ENCODE measurements at places on chromosomes 7 and 10.

DNA sequence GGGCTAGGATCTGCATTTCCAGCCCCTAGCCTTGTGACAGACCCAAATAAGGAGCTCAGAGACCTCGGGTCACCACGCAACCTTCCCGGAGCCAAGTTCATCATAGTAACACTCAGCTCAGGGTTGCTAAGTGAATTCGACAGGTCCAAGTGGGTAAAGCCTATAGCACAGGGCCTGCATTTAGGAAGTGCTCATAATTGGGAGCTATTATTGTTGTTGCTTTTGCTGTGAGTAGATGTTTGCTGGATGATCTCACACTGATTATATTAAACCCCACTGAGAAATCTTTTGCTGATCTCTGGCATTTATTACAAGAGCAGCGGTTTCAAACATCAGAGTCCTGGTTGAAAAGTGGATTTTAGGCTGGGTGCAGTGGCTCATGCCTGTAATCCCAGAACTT, 20.3 kb upstream of the SAR1A start:
- DNase-seq, result no peak

GRCh38 chr10:51367127-51367526, 292.8 kb downstream of the PRKG1 start:
- no peak for DNase-seq

- no peak for DNase-seq
These were observed 194.8 kb downstream of the FANK1 start for GRCh38 chr10:126090911-126091728.

DNA sequence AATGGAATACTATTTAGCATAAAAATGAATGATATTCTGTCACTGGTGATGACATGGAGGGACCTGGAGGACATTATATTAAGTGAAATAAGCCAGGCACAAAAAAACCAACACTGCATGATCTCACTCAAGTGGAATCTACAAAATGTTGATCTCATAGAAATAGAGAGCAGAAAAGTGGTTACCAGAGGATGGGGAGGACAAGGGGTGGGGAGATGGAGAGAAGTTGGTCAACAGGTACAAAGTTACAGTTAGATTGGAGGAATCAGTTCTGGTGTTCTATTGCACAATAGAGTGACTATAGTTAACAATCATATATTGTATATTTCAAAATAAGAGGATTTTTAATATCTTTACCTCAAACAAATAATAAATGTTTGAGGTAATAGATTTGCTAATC, 24.7 kb upstream of the SLC18A3 start:
- no peak for DNase-seq

GRCh38 chr7:131688738-131689661, 132.6 kb upstream of the PODXL start:
- peak; percentile 37 for DNase-seq

DNA sequence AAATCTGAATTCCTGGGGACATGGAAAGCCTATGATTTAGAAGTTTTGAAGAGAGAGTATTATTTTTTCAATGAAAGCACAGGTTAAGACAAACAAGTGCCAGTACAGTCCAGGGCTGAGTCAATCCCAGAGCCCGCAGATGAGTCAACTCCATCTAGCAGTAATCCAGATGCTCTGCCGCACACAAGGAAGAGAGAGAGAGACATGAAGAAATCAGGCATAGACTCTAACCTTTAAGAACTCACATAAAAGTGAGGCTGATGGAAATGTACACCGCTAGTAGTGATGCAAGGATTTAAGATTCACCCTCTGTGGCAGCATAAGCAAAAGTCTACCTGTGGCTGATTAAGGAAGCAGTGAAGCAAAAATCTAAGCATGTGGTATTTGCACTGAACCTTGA, 651.5 kb downstream of the TNS3 start:
- DNase-seq, result no peak

DNA sequence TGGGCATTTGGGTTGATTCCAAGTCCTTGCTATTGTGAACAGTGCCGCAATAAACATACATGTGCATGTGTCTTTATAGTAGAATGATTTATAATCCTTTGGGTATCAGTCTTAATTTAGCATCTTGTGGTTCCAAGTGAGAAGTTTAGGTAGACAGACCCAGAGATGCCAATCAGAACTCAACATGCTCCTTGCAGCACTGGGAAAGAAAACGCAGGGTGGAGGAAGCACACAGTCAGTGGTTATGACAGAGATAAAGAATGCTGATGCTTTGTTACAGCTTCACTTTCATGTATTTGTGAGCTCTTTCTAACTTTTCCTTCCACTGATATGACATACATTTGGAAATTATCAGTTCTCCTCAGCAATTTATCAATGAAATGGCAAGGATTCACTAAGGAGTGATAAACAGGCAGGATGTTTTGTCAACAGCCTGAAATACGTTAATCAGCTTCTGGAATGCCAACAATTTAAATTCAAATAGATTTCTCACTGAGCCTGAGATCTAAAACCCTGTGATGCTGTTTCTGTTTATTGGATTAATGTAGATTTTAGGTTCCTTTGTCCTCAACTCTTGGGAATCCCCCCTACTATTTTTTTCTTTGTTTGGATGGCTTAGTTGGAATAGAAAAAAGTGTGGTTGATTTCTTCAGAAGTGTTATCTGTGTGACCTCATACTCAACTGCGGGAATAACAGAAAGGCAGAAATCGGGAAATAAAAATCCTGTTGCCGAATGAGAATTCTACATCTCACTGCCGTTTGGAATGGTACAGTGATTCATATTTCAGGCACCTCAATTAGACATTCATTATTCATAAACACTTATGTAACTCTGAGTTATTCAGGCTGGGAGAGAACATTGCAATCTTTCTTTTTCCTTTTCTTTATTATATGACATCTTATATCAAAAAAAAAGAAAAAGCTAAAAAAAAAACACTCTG, 675.0 kb downstream of the CNTNAP2 start:
- no peak for DNase-seq

GRCh38 chr10:132700156-132701098, 85.5 kb downstream of the NKX6-2 start:
- no peak for DNase-seq

DNA sequence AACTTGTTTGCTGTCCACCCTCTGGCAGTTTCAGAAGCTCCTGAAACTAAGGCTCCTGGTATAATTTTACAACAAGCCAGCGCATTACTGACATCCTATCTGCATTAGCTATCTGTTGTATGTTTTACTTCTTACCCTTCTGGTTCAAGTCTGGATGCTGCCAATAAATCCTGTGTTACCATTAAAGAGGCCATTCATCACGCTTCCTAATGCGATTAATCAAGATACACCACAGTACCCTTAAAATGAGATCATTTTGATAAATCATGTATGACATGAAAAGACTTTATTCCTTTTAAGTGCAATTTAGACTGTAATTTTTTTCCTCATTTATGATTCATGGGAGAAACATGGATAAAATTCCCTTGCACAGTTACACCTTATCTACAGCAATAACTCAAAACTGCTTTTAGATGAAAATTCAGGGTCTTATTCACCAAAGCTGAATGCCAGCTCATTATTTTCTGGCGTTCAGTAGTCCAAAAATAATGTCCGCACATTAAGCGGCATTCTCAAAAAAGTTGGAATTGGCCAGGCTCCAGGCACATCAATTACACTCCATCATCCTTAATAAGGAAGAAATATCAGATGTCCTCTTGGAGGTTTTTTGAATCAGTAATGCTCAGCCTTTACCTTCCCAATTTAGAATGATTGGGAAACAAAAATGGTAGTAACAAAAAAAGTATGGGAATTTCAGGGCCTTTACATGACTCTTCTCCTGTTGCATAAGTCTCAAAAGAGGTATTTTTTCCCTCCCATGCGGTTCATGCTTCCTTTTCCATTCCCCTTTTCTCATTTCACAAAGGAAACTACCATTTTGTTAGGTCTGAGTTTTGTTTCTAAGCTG, 878.5 kb downstream of the LRMDA start:
- DNase-seq, result no peak

DNA sequence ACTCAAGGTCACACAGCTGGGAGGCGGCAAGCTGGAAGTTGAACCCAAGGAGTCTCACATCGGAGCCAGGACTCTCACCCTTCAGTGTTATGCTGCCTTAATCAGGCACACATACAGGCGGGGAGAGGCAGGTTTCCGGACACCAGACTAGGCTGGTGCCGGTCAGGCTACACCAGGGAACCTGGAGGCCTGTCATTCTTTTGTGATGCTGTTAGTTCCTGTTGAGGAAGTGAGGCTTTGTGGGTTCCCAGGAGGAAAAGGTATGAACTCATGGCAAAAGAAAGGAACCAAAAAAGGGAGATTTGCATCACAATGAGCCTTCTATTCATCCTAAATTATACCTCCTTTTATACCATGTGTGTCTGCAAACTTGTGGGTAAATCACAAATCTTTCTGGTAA, 103.8 kb downstream of the TCF7L2 start:
- no peak for DNase-seq

DNA sequence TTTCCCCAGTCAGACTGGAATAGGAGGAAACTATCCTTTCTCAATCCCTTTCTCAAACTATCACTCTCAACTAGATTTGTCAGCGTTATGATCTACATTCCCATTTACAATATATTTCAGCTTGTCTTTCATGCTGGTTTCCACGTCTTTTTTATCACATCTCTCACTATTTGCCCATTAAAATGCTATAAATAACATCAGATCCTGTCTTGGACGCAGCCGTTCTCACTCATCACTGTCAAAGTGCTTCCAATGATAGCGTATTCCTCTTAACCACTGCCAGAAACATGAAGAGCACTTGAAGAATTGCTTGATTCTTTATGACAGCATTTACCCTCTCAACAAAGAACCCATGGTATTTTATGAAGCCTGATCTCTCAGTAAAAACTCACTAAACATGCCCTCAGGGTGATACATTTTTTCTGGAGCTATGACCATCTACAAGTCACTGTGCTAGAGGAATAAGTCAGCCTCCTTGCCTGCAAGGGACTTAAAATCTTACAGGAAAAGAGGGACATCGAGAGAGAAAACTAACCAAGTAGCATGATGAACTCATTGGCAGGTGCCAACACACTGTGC, 205.6 kb upstream of the PFKP start:
- DNase-seq, result no peak

- no peak for DNase-seq
These were observed 594.2 kb downstream of the KCNMA1 start for GRCh38 chr10:77043420-77043763.

DNA sequence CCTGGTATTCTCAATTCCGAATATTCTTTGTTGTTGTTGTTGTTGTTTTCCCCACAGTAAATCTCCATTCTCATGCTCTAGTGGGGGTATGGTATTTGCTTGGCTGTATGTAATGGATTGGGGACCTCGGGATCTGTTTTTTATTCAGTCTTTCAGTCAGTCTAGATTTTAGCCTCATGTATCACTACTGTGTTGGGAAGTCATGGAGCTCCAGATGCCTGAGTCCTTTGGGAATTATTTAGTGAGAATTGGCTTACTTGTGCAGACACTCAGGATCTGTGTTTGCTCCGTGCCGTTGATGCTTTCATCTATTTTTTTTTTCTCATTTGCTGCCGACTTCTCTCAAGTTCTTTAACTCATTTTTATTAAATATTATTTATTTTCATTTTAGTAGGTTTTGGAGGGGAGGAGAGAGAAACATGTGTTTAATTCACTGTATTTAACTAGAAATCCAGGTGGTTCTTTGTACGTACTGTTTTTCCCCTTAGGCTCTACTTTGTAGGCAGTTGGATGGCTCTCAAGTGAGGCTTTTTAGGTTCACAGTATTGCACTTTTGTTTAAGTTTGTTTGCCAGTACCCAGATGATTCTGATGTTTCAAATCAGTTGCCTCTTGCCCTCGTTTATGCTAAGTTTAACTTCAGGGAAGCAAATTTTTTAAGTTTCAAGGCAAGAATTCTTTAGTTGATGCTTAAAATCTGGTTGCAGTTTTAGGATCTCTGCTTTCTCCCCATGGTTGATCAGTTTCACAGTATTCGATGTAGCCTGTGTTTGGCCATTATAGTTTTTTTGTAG, 36.9 kb downstream of the ZNRF2 start:
- DNase-seq, result no peak

DNA sequence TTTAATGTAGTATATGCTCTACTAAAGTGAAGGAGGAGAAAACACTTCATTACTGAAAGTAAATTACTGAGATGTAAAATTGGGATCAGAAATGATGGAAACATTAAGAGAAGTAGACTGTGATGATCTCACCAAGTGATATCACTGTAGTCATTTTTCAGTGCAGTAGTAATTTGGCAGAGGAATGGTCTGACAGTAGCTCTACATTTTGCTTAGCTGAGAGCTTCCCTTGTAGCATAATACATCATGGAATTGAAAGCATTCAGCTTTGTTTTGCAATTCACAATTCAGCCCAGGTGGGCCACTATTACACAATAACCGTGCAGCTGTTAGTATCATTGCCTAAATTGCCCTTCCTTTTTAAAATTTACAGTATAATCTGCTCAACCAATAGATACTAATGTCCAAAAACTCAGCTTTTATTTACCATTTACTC, 19.4 kb upstream of the CABCOCO1 start:
- no peak for DNase-seq

GRCh38 chr7:17651863-17652385, 288.4 kb downstream of the SNX13 start:
- no peak for DNase-seq

DNA sequence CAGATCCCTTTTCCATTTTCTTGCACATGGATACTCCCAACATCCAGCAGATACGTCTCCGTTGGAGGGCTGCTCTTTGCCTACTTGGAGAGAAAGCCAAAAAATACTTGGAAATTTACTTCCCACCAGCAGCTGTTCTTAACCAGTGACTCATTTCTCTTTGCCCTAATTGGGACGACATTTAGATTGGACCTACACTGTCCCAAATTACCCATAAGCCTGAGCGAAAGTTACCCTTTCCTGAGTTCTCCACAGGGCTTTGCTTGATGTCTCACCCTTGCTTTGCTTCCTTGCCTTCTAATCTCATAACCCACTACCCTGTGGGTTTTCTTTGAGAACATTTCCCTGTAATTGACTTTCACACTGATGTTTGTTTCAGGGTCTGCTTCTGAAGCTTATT, 48.1 kb downstream of the SAMD8 start:
- DNase-seq, result no peak

GRCh38 chr10:34994565-34995142, 95.5 kb downstream of the CUL2 start:
- DNase-seq, result no peak

DNA sequence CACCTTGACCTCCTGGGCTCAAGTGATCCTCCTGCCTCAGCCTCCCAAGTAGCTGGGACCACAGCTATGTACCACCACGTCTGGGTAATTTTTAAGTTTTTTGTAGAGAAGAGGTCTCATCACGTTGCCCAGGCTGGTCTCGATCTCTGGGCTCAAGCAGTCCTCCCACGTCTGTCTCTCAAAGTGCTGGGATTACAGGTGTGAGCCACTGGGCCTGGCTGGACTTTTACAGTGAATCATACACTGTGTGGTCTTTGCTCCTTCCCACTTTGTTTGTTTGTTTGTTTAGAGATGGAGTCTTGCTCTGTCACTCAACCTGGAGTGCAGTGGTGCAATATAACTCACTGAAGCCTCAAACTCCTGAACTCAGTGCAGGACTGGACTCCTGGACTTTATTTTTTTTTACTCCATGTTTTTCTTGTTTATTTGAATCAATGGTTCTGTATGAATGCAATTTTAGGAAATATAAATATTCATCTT, 12.5 kb downstream of the PPIA start:
- DNase-seq, result no peak

GRCh38 chr7:13181216-13181615, 493.8 kb downstream of the ARL4A start:
- no peak for DNase-seq

Measured in activated naive CD4-positive, alpha-beta T cell (primary cell).